HCT116 (cell line): ENCODE measurements at places on chromosomes 1 and 21.

- no peaks in the 10 kb centered on the region for H3K4me1 ChIP-seq
- H3K36me3 ChIP-seq: no peaks in the 10 kb centered on the region
- no peak for DNase-seq
- no peaks in the 10 kb centered on the region for H3K27me3 ChIP-seq
- H3K27ac ChIP-seq: no peak overlapping the region
These were observed 30.2 kb upstream of the DDX59 start for GRCh38 chr1:200699871-200700270.

DNA sequence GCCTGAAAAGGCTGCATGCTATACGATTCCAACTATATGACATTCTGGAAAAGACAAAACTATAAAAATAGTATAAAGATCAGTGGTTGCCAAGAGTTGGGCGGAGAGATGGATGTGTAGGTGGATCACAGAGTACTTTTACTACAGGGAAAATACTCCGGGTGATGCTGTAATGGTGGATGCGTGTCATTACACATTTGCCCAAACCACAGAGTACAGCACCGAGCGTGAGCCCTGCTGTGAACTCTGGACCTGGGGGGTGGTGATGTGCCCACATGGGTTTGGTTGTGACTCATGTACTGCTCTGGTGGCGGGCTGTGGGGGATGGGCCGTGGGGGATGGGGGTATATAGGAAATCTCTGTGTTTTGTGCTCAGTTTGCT, 162.7 kb upstream of the COL6A1 start:
- peaks cover 18% of the 10 kb centered on the region for H3K4me1 ChIP-seq
- DNase-seq: no peak
- H3K4me3 ChIP-seq: no peak overlapping the region

DNA sequence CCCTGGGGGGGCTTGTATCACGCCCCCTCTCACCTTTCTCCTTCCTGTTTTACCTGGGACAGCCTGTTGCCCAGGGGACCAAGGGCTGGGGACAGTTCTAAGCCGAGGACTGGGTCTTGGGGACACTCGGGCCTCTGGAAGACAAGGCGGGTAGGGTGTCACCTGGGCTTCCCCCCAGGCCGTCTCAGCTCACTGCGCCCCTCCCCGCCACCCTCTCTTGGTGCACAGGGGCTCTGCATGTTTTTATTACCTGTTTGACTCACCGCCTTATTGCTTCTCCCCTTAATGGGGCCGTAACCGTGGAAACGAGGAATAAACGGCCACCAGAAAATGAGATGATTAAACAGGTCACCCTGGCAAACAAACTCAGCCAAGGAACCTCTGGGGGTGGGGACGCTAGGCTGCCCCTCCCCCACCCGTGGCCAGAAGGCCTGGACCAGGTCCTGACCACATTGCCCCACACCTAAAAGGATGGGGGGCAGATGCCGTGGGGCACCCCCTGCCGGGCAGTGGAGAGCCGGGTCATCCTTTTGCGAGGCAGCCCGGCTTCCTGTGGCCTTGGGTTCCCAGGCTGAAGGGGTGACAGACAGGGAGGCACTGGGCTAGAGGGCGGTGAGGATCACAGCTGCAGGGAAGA, 109.9 kb downstream of the CASZ1 start:
- no peak overlapping the region for H3K27ac ChIP-seq
- no peaks in the 10 kb centered on the region for H3K27me3 ChIP-seq
- H3K4me1 ChIP-seq: peaks cover 19% of the 10 kb centered on the region

GRCh38 chr1:26417111-26417759, 6.6 kb downstream of the LIN28A start:
- no peak overlapping the region for H3K4me3 ChIP-seq
- DNase-seq: peak; percentile 80
- H3K27me3 ChIP-seq: no peaks in the 10 kb centered on the region; the same call in 1 of the 2 replicates
- no peaks in the 10 kb centered on the region for H3K36me3 ChIP-seq
- H3K27ac ChIP-seq: no peak overlapping the region
- H3K4me1 ChIP-seq: peaks cover 19% of the 10 kb centered on the region

- no peak overlapping the region for H3K4me3 ChIP-seq
- no peaks in the 10 kb centered on the region for H3K27me3 ChIP-seq
- no peaks in the 10 kb centered on the region for H3K36me3 ChIP-seq
- no peaks in the 10 kb centered on the region for H3K4me1 ChIP-seq
- DNase-seq: no peak
These were observed 22.3 kb upstream of the TRAF3IP3 start for GRCh38 chr1:209733409-209734192.

- H3K36me3 ChIP-seq: no peaks in the 10 kb centered on the region
- no peak overlapping the region for H3K4me3 ChIP-seq
- peaks cover 6% of the 10 kb centered on the region; the same call in 1 of the 2 replicates for H3K4me1 ChIP-seq
- no peak overlapping the region for H3K27ac ChIP-seq
These were observed 4.9 kb upstream of the C1orf167 start for GRCh38 chr1:11757047-11757446.

DNA sequence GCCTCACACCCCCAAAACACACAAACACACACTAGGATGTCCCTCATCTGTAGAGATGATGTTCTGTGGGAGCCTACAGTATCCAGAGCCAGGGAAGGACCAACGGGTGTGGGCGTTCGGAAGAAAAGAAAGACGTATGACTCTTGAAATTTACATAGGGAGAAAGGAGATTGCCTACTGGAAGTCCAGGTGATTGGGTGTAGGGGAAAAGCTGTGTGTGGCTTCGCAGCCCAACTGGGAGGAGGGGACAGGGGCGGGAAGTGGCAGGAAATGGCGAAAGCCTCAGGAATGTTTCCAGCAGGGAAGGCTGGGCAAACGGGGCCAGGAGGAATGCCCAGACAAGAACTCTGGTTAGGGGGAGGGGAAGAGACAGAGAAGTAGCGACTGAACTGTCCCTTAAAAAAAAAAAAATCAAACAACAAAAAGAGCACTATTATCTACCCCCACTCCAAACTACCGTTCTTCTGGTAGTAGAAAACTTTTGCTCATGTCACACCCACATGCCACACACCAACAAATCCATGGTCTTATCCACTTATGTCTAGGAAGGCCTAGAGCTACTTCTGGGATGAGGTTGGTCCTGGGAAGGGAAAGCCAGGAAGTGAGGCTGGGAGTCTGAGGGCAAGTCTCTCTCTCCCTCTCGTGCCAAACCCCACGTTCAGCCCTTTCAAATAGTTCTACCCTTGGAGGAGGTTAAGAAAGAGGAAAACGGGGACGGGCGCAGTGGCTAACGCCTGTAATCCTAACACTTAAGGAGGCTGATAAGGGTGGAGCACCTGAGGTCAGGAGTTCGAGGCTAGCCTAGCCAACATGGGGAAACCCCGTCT, 1.8 kb upstream of the CKS1B start:
- DNase-seq: peak; percentile 80
- peak overlapping the region; percentile 61 for H3K4me3 ChIP-seq
- no peaks in the 10 kb centered on the region for H3K27me3 ChIP-seq
- peaks cover 19% of the 10 kb centered on the region for H3K36me3 ChIP-seq
- H3K4me1 ChIP-seq: peaks cover 63% of the 10 kb centered on the region
- peak overlapping the region; percentile 86 for H3K27ac ChIP-seq

GRCh38 chr1:67749263-67749843, 64.4 kb downstream of the GADD45A start:
- H3K36me3 ChIP-seq: no peaks in the 10 kb centered on the region
- H3K4me1 ChIP-seq: peaks cover 61% of the 10 kb centered on the region
- peak overlapping the region; percentile 22 for H3K4me3 ChIP-seq
- DNase-seq: no peak
- H3K27me3 ChIP-seq: no peaks in the 10 kb centered on the region

GRCh38 chr1:112790920-112791722, 76.0 kb upstream of the PPM1J start:
- H3K4me3 ChIP-seq: no peak overlapping the region
- H3K4me1 ChIP-seq: peaks cover 10% of the 10 kb centered on the region
- no peak for DNase-seq

DNA sequence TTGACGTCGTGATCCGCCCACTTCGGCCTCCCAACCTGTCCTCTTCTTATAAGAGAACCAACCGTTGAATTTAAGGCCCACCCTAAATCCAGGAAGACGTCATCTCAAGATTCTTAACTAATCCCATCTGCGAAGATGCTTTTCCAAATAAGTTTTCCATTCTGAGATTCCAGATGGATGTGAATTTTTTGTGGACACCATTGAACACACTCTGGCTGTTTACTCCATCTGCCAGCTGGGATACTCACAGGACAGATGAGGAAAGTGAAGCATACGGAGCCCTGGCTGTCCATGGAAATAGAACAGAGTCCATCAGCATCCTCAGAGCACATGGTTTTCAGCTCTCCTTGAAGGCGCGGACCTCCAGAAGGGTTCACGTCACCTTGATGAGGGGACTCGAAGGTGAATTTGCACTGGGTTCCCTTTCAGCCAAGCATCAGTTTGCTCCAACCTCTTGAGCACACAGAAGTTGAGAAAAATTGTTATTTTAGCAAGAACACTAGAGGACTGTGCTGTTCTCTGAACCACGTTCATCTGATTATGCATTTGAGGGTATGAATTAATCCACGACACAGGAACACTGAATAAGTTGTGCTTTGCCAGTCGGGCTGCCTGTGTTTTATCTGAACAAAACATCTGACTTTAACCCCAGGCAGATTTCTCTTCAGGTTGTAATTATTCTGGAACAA, 68.6 kb downstream of the KAZN start:
- no peak overlapping the region for H3K4me3 ChIP-seq
- H3K27ac ChIP-seq: no peak overlapping the region
- no peaks in the 10 kb centered on the region for H3K36me3 ChIP-seq
- no peaks in the 10 kb centered on the region for H3K4me1 ChIP-seq

DNA sequence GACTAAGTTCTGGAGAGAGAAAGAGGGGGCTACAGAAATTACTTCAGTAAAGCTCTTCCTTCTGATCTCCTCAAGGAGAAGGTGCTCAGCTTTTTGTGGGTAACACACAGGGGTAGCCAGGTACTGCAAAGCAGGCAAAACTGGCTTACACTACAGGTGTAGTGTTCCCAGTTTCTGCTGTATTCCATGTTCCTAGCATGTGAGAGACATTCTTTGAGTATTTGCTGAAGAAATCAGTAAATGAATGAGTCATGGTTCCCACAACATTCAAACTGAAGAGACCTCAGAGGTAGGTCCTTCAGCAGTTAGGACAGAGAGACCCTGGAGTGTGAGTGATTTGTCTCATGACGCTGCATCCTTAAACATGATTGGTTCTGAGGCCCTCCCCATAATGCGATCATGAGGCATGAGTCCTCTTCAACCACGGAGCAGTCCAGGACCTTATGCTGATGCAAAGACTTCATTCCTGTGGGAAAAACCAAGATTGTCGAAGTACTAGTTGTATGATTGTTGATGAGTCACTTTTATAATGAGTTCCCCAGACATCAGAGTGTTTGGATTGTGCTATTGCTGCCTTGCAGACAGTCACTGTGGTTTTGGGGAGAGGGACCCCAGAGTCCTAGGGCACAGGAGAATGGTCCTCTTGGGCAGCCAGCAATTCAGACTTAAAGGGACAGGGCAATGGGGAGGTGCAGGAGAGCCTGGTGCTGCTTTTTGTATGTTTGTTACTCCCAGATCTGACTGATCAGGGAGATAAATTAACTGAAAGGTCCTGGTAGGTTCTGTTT, 2.7 kb upstream of the OR10J4 start:
- H3K27ac ChIP-seq: no peak overlapping the region
- H3K27me3 ChIP-seq: peaks cover 21% of the 10 kb centered on the region
- H3K4me1 ChIP-seq: no peaks in the 10 kb centered on the region
- no peaks in the 10 kb centered on the region for H3K36me3 ChIP-seq

GRCh38 chr1:201155354-201155753, 1.1 kb upstream of the TMEM9 start:
- no peaks in the 10 kb centered on the region for H3K27me3 ChIP-seq
- no peak for DNase-seq
- no peak overlapping the region for H3K4me3 ChIP-seq
- peaks cover 10% of the 10 kb centered on the region for H3K36me3 ChIP-seq
- H3K4me1 ChIP-seq: peaks cover 3% of the 10 kb centered on the region; the same call in 1 of the 2 replicates

- H3K27ac ChIP-seq: no peak overlapping the region
- no peak for DNase-seq
- H3K4me1 ChIP-seq: no peaks in the 10 kb centered on the region
- H3K27me3 ChIP-seq: no peaks in the 10 kb centered on the region
- no peaks in the 10 kb centered on the region for H3K36me3 ChIP-seq
These were observed 5.4 kb upstream of the NTNG1 start for GRCh38 chr1:107135463-107135862.

DNA sequence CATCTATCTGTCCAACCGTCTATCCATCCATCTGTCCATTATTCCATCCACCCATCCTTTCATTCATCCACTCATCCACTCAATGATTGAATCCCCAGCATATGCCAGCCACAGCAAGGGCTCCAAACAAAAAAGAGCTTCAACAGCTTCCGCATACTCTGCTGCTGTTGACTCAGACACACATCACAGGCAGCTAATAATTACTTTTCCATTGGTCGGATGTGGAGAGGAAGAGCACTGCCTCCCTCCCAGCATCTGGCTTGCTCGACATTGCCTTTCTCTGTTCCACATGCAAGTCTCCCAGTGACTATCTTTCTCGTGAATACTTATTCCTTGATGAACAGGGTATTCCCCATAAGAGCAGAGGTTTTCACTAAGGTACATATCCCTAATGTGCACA, 176.5 kb downstream of the HIVEP3 start:
- peaks cover 16% of the 10 kb centered on the region for H3K4me1 ChIP-seq
- no peak overlapping the region for H3K4me3 ChIP-seq
- no peak overlapping the region for H3K27ac ChIP-seq
- H3K36me3 ChIP-seq: no peaks in the 10 kb centered on the region

DNA sequence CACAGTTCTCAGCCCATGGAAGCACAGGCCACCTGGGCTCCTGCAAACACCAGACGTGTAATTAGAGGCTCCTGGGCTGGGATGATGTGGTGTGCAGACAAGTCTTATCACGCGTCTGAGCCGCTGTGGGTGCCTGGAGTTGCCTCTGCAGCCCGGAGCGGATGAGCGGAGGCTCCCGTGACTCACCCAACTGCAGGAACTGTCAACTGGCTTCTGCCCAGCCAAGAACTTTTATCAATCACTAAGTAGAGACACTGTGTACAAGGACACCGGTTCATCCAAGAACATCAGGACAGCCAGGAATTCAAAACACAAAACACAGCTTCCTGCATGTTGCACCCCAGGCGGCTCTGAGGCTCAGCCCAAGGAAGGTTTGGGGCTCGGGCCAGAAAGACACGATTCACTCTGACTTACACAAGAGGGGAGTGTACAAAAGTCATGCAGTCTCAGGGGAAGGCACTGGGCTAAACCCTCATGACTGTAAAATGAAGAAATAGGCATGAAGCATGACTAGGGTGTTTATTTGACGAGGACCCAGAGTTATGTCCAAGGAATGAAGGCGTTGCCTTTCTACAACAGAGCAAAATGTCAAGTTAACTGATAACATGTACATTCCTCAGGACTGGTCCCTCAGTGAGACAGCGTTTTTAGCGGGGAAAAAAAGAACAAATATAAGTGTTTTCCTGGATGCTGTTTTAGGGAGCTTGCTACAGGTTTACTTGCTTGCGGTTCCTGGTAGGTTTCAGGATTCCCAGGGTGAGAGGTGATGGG, 21.1 kb downstream of the ERRFI1 start:
- peak overlapping the region; percentile 41 for H3K27ac ChIP-seq
- no peak overlapping the region for H3K4me3 ChIP-seq
- H3K4me1 ChIP-seq: peaks cover 51% of the 10 kb centered on the region
